Naive thymus-derived CD8-positive, alpha-beta T cell (primary cell): ENCODE measurements at places on chromosomes 3 and 15. TPM values are rescaled to one million over a fixed set of nuclear protein-coding genes. Genes with fewer than 3 reads are reported as not detected.

Gene TRIM42
- not detected for total RNA-seq

Gene RAP2B
- 26.0 TPM for total RNA-seq

Gene RPSA
- 1,579 TPM for total RNA-seq

DNA sequence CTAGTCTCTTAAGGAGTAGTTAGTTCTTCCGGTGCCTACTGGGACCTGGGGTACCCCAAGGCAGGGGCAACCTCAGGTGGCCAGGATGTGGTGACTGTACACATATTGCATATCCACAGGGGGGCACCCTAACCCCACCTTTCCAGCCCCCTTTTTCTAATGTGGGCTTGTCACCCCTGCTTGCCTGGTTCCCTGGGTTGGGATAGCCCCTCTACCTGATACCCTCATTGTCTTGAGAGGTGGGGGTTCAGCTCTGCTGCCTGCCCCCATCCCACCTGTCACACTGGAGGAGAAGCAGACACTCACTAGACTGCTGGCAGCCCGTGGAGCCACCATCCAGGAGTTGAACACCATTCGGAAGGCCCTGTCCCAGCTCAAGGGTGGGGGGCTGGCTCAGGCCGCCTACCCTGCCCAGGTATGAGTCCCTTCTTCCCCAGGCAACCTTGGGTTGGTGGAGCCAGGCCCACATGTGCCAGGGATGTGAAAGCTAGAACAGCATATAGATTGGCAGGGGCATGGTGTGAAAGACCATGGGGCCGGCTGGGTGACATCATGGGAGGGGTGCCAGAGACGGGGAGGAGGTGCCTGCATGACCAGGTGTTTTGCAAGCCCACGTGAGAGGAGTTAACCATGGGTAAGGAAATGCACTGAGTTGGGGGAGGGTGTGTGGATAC is 4.0 kb downstream of the GLYCTK start:
- peak; percentile 50 for DNase-seq

- DNase-seq: no peak
These were observed 10.9 kb upstream of the DLL4 start for GRCh38 chr15:40918146-40918798.

GRCh38 chr15:77797270-77797669 is 164.6 kb upstream of the LINGO1 start:
- no peak for DNase-seq

DNA sequence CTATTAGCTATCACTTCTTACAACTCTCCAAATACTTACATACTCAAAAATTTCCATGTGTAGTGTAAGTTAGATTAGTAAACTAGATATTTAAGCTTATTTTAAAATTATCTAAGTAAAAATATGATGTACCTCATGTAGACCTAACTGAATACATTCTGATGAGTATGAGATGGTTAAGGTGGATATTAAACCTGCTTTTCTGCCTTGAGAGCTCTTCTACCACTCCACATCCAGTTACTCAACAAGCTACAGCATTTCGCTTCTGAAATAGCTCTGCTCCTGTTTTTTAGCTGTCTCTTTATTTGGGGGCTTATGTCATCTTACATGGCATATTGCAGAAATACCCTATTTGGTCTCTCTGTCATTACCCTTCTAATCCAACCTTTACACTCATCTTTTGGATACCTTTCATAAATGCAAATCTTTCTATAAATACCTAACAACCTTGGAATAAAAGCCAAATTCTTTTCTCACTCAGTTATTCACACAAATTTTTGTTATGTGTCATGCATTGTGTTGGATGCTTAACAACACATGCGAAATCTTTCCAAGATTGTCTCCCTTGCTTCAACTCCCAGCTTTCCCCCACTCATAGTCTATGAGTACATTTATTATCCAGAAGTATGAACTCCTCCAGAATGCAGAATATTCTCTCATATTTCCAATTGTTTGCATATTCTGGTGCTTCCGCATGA is 92.0 kb downstream of the ALCAM start:
- no peak for DNase-seq

Gene DAPK2
- 1.3 TPM for total RNA-seq

DNA sequence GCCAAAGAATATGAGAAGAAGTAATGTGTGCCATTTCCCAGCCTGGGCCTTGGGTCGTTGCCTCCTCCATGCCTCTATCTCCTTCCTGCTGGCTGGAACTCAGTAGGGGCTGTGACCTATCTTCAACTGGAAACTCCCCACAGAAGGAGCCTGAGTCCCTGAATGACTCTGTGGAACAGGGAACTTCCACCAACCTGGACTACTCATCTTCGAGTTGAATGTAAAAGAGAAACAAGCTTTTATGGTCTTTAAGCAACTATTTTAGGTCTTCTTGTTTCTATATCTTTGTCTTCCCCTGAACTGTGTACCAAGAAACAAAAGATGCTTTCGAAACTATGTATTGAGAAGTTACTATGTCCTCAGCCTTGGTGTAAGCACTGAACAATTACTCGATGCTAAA is 355.3 kb upstream of the NR2F2 start:
- no peak for DNase-seq

Gene NR2E3
- total RNA-seq: not detected

Gene EIF3J
- 77.4 TPM for total RNA-seq

- no peak for DNase-seq
These were observed 98.6 kb downstream of the TPRA1 start for GRCh38 chr3:127491909-127492308.

GRCh38 chr15:99962006-99962561 is 228.8 kb upstream of the LYSMD4 start:
- no peak for DNase-seq

Gene WDR93
- total RNA-seq: 0.19 TPM

Gene PATL2
- total RNA-seq: 69.4 TPM

- no peak for DNase-seq
These were observed 140.4 kb downstream of the SRGAP3 start for GRCh38 chr3:9108876-9109567.

DNA sequence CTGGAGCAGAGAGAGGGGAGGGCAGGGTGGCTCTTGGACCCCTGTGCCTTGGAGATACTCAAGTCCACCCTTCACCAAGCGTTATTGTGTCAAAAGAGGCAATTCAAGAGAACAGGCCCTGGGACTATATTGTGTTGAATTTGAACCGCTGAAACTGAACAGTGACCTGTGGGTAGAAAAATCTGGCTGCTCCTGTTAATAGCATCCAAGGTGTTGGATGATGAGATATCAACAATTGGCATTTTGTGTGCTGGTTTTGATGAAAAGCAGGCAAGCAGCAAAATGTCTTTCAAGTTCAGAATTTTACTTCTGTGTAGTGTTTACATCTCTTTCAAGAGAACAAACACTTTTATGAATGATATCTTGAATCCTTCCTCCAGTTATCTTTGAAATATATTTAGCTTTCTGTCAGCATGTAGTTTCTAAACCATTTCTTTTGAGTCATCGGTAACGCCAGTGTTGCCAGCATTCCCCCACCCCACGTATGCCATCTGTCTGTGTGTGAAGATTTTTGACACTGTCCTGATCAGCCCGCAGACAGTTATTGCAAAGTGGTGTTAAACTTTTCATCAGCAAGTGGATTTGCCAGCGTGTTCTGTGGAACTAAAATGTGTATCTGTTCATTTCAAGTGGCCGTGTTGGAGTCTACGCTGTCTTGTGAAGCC is 34.8 kb downstream of the PDHB start:
- no peak for DNase-seq

DNA sequence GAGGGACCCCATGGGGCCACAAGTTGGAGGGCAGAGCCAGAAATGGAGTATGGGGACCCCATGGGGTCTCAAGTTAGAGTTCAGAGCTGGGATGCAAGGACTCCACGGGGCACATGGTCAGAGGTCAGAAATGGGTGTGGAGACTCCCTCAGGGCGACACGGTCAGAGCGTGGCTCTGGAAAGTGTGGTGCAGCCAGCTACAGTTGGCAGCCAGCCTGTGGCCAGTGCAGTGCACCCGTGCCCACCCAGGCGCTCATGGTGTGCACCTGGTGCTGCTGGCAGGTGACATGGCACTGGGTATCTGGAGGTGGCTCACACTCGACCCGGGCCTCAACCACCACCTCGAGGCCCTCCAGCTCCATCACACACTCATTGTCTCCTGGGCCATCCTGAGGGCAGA is 11.2 kb downstream of the PLXNB1 start:
- DNase-seq: no peak

Gene GOLGA6L4
- total RNA-seq: 3.6 TPM

GRCh38 chr3:64484289-64484992 is 203.4 kb downstream of the ADAMTS9 start:
- DNase-seq: peak; percentile 40

GRCh38 chr3:94070341-94070911 is 7.6 kb downstream of the NSUN3 start:
- DNase-seq: no peak

DNA sequence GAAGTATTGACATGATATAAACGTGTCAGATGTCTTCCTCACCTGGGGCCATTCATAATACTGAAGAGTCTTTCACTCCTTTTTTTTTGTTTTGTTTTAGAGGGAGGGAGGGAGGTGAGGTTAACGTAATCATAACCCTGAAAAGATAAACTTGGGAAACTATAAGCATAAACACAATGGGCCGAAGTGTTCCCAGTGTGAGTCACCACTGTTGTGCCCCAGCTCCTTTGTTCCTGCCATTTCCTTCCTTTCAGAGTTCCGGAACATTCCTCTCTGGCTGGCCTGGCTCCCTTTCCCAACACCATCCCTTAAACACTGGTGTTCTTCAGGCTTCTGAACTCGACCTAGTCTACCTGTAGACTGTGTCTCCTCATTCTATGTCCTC is 18.6 kb downstream of the PLD1 start:
- DNase-seq: no peak

Gene SNTN
- total RNA-seq: not detected

DNA sequence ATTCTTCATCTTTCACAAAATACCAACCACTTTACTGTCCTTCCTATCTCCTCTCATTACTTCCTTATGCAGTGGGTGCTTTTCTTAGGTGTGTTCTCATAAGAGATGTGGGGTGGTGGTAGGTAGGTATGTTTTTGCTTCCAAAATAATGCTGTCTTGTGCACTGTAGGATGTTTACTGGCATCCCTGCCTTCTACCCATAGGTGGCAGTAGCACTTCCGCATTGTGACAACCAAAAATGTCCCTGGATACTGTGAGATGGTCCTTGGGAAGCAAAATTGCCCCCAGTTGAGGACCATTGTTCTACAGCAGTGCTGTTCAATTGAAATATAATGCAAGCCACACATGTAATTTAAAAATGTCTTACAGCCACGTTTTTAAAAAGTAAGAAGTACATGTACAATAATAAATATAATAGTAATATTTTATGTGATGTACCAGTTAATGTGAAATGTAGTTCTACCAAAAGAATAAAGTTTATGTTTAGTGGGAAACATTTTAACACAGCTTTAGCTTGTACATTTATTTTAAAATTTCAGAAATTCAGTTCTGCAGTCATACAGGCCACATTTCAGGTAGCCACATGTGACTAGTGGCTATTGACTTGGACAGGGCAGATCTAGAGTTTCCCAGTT is 75.2 kb downstream of the NEO1 start:
- DNase-seq: no peak

- no peak for DNase-seq
These were observed 30.7 kb downstream of the LMCD1 start for GRCh38 chr3:8532251-8532871.

DNA sequence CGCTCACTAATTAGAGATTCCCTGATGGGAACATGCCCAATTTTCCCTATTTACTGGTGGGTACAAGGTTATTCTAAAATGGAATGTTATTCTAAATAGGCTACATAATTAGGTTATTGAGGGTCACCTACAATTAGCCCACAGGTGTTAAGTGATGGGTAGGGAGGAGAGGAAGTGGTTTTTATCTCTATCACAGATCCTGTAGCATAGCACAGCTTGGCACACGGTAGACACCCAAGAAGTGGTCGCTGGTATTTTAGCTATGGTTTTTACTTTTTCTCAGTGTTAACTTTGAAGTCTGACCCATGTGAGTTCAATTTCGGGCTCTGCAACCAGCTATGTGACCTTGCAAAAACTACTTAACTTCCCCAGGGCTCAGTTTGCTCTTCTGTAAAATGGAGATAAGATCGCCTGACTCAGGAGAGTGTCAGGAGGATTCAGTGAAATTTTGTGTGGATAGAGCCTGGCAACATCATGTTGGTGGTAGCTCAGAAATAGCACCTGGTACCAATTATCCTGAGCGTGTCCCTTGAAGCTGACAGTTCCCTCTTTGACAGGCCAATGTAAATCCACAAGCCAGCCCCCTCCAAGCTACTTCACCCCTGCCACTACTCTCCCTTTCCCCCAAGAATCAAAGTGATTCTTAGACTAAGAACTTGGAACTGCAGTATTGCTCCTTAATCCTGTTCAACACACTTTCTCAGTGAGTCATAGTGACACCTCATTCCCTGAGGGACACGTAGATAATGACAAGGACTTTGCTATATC is 8.7 kb upstream of the LMCD1 start:
- DNase-seq: no peak

Gene HDGFL3
- total RNA-seq: 2.9 TPM

Gene CNTN3
- not detected for total RNA-seq

Gene STRC
- total RNA-seq: 4.2 TPM

Gene CACNA1D
- not detected for total RNA-seq

Gene COL6A5
- total RNA-seq: not detected

- DNase-seq: no peak
These were observed 2.1 kb downstream of the MCTP2 start for GRCh38 chr15:94233441-94233840.

Gene TERC
- 17.5 TPM for total RNA-seq

DNA sequence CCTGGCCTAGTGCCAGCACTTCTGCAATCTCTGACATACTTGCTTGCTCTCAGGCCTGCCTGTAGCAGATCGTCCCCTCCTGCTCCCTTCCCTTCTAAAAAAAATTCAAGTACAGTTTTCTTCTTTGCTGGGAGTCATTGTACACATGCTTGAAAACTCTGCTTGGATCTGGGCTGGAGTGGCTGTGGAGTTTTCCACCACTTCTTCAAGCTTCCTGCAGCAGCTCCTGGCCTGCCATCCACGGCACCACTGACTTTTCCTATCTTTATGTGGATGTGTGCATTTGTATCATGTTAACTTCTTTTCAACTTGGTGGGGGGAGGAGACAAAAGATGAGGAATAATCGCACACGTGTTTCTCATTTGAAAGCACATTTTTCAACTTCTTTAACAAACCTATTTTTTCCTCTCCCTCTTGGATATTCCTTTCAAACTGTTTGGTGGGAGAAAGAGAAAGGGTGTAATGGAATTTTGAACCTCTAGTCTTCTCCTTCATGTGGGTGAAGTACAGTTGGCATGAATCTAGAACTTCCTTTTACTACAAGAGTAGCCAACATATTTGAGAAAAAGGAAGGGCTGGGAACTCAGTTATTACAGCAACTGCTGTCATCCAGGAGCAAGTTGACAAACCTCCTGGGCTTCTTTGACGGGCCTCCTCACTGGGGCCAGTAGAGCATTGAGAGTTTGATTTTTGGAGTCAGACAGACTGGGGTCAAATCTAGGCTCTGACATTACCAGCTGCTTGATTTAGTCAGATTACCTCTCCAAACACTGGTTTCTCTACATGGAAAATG is 61.2 kb upstream of the LRTM1 start:
- DNase-seq: no peak
